Caki2 (cell line): ENCODE measurements at places on chromosomes 6 and 20. TPM values are rescaled to one million over a fixed set of nuclear protein-coding genes. Genes with fewer than 3 reads are reported as not detected.

The RSPO4 gene
- total RNA-seq = not detected in 2 replicates

The C6orf163 gene
- not detected in 2 replicates for total RNA-seq

The ZNF831 gene
- total RNA-seq = not detected in 2 replicates

The ZBP1 gene
- not detected in 2 replicates for total RNA-seq

The BMP2 gene
- total RNA-seq = 2.6 and 4.3 TPM in 2 replicates

The SLPI gene
- 1.5 TPM in 1 of 2 replicates, not detected in the other for total RNA-seq

The ETV7 gene
- total RNA-seq = not detected in 2 replicates

The IYD gene
- not detected in 2 replicates for total RNA-seq

The FERMT1 gene
- total RNA-seq = 7.7 and 25.2 TPM in 2 replicates

The HLA-DPB1 gene
- not detected in 2 replicates for total RNA-seq

The PHACTR1 gene
- not detected in 2 replicates for total RNA-seq

The BCAS1 gene
- total RNA-seq = not detected in 2 replicates

The SYNGAP1 gene
- 0.14 TPM in 2 replicates for total RNA-seq

The SPDEF gene
- 0.24 TPM in 1 of 2 replicates, not detected in the other for total RNA-seq

The POM121L2 gene
- not detected in 2 replicates for total RNA-seq

The CALHM6 gene
- total RNA-seq = not detected in 2 replicates

The SMIM8 gene
- total RNA-seq = 4.3 and 4.9 TPM in 2 replicates

The OLIG3 gene
- not detected in 2 replicates for total RNA-seq

The GSTA4 gene
- 83.6 and 89.8 TPM in 2 replicates for total RNA-seq

The BHLHE23 gene
- not detected in 2 replicates for total RNA-seq

The PGC gene
- total RNA-seq = 5.8 TPM in 1 of 2 replicates, not detected in the other

The FAM217A gene
- total RNA-seq = not detected in 2 replicates
